KBM-7 (cell line): ENCODE measurements at places on chromosomes 5 and 9.
A peak's percentile ranks its signal among the peaks of the same experiment; 100 is the strongest.

DNA sequence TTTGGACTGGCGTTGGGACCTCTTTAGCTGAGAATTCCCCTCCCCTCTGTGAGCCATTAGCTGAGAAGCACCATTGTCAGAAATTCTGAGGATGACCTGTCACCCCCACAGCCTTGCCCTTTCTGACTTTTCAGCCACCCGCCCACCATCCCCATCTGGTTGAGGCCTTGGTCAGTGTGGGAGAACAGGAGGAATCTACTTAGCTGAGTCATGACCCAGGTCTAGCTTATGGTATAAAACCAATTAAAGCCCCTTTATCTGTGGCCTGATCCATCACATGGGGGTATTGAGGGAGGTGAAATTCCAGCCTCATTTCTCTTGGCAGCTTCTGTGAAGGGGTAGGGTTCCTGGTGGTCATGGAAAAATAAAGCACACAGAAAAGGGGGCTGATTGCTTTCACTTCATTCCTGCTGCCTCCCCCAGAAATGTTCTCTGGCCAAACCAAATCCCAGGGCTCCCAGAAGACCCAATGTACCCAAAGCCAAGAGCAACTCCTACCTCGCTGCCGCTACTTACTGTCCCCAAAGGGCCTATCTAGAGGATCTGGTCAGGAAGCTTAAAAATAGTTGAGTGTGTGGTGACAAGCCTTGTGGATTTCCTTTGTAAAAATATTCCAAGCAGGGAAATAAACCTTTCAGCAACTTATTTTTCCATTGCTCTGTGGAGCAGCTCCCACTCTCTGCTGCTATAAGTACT lies 174.8 kb upstream of the TNC start:
- no peak for DNase-seq

DNA sequence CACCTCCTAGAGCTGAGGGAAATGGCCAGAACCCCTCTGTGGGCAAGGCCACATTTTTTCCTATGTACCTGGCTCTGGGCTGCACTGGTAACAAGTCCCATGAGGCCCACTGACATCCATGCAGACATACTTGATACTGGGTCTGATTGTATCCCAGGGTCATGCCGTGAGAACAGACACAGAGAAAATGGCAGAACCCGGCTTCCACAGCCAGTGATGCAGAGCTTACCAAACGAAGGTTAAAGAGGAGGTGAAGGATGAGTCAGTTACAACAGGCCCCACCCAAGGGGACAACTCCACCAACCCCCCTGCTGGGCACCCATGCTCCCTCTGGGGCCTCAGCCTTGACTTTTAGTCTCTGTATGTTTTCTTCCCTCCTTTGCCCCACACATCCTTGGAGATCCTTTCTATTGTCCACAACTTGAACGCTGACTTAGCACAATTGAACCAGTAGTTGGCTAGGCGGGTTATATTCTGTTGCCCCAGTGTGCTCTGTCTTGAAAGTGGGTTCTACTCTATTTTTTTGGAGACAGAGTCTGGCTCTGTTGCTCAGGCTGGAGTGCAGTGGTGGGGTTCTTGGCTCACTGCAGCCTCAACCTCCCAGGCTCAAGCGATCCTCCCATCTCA lies 93.5 kb downstream of the DAP start:
- no peak for DNase-seq

DNA sequence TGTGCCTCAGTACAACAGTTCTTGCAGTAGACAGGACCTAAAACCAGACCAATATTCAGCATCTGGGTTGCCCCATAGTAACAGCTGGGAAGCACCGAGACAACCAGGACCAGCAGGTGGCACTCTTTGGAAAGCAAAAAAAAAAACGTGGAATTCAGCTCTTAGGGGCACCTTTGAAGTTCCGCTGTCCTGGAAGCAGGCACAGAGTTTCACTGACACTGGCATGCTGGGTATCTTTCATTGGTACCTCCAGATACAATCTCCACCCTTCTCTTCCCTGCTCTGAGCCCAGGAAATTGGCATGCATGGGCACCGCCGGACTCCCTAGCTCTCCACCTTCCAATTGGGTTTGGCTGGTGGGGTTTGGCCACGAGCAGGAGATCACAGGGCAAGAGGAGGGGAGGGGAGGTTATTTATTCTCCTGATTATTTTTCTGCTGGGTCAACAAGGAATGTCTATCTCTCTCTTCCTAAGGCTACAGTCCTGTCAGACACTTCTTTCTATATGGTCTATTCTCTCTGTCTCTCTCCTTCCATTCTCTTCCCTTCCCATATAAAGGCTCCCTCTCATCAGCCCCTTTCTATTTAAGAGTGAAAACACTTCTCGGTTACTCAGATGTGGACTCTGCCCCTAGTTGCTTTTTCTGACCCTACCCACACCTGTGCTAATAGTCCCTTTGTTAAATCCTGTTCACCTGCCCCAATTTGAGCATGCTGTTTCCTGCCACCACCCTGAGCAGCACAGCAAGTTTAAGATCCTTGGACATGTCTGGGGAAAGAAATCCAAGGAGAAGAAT lies 1.9 kb upstream of the IDNK start:
- peak; percentile 80 for DNase-seq

- no peak for DNase-seq
Measured at GRCh38 chr5:28580616-28581015, 1542.2 kb upstream of the CDH9 start.

DNA sequence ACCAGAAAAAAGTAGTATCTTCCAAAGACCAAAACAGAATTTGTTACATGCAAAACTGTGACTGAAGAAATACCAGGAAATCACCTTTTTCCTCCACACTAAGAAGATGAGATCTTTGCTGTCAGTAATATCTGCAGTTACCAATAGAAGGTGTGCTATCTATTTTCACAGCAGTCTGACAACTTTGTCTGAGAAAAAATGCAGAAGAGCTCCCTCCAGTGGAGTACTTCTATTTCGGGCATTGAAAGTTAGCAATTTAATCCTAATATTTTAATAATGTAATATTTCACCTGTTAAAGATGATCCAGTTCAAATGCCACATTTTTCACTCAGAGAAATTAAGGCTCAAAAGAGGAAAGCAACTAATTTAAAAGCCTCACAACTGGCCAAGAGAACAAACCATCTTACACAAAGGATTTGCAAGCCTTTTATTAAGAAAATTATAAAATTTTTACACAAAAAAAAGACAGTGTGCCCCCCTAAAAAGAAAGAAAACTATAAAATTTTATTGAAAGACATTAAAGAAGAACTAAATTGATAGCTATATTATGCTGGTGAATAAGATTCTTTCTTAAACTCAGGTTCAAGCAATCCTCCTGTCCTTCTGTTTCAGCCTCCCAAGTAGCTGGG lies 50.6 kb downstream of the DEPDC1B start:
- DNase-seq, result peak; percentile 62

- DNase-seq, result no peak
Measured at GRCh38 chr5:133967698-133968203, 674 bp downstream of the C5orf15 start.

DNA sequence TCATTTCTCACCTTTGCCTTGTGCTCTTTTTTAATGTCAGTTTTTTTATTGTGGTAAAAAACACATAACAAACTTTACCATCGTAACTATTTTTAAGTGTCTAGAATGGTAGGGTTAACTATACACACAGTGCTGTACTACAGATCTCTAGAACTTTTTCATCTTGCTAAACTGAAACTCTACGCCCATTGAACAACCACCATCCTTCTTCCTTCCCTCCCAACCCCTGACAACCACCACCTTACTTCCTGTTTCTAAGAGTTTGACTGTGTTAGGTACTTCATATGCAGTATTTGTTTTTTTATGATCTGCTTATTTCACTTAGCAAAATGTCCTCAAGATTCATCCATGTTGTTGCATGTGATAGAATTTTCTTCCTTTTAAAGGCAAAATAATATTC lies 54.9 kb downstream of the PSAT1 start:
- DNase-seq, result no peak

GRCh38 chr9:130244548-130245165 lies 20.9 kb upstream of the HMCN2 start:
- DNase-seq, result no peak

DNA sequence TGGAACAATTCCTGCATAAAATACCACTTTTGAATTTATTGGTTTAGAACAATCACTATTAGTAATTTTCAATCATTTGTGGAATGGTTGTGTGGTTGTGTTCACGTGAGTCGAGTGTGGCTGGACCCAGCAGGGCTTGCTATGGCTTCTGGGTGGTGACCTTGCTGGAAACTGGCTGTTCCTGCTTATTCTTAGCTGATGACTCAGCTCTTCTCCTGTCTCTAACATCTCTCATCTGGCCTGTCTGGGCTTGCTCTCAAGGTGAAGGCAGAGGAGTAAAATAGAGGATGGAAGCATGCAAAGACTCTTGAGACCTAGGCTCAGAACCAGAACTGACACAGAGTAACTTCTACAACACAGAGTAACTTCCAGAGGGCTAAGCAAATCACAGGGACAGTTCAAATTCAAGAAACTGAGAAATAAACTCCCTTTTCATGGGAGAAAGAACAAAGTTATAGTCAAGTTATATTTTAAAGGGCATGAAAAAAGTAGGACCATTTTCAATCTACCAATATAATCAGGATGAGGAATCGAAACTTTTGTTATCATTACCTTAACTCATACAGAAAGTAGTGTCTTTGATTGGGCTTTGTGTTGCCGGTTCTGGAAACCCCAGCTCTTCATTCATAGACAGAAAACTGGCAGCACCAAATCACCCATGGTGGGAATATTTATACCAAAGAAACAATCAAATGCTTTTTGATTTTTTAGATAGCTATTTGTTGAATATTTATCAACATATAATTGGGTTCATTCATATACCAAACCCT lies 665.1 kb downstream of the CDH18 start:
- no peak for DNase-seq

DNA sequence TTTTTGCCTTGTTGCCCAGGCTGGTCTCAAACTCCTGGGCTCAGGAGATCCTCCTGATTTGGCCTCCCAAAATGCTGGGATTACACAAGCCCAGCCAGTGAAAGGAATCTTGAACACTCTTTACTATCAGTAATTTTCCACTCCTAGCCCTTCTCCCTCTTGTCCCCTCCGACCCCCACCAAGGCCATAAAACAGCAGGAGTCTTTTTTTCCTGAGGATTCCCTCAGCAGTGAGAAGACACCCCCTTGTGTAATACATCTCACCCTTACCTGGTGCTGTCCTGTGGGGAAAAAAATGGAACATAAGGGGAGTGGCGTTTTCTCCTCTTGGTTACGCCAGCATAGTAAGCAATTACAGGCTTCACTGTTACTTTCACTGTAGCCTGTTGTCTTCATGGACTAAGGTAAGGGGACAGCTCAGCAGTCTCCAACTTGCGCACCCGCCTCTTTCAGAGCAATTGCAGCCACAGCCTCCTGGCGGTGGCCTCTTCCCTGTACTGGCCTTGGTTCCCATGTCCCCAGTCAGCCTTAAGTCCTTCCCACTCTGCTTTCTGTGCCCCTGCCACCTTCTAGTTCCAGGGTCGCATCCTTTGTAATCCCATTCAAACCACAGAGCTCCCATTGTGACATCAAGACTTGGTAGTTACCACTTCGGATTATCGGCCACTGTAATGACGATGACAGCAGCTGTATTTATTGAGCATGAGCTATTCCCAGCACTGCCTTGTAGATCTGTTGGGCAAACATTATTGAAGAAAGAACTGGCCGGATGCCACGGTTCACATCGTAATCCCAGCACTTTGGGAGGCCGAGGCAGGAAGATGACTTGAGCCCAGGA lies 10.0 kb downstream of the NAIF1 start:
- DNase-seq, result no peak

DNA sequence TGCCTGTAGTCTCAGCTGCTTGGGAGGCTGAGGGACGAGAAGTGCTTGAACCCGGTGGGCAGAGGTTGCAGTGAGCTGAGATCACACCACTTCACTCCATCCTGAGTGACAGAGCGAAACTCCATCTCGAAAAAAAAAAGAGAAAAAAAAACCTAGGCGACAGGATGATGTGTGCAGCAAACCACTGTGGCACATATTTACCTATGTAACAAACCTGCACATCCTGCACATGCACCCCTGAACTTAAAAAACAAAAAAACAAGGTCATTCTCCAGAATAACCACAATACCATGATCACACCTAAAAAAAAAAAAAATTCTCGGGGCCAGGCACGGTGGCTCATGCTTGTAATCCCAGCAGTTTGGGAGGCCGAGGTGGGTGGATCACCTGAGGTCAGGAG lies 7.5 kb upstream of the DOLPP1 start:
- DNase-seq, result no peak

GRCh38 chr9:109278848-109279247 lies 42.0 kb downstream of the EPB41L4B start:
- DNase-seq, result no peak

DNA sequence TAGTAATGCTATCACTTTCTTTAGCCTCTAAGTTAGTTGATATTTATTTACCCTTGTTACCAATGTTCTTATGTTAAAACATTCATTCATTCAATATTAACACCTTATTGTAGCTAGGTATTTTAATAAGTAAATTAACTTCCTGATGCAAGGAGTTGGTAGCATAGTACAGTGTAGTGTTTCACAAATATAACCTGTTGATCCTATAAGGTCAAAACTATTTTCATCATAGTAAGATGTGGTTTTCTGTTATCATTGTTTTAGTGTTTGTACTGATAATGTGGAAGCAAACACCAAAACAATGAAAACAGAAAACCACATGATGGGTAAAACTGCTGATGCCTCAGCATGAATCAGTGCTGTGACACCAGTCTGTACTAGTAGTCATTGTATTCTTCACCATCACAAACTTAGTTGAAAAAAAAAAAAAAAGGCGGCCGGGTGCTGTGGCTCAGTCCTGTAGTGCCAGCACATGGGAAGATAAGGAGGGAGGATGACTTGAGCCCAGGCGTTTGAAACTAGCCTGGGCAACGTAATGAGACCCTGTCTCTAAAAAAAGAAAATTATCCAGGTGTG lies 36.5 kb downstream of the ZCCHC7 start:
- DNase-seq, result no peak

DNA sequence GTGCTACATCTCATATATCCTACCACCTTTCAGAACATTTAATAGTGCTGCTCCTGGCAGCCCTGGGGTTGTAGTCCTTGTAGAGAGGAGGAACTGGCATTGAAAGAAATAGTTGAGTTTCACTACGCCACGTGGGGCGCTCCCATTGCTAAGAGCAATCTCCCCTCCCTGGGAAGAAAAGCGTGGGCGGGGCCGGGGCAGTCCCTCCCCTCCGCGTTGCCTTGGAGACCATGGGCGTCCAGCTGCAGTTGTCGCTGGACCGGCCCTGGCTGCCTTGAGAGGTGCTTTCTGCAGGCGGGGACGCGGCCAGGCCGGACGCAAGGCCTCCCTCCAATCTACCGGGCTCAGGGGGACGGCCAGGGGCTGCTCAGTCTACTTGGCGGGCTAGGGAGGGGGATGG lies 368 bp upstream of the CCDC180 start:
- DNase-seq, result no peak

- no peak for DNase-seq
Measured at GRCh38 chr9:135971892-135972291, 10.7 kb upstream of the UBAC1 start.

- DNase-seq, result no peak
Measured at GRCh38 chr9:129382281-129383018, 204.4 kb upstream of the IER5L start.
